ENCODE measurements at places on chromosomes 12 and 14.
A peak's percentile ranks its signal among the peaks of the same experiment; 100 is the strongest.

GRCh38 chr12:107440606-107441005 is 245.0 kb upstream of the PWP1 start:
- no peak for DNase-seq

DNA sequence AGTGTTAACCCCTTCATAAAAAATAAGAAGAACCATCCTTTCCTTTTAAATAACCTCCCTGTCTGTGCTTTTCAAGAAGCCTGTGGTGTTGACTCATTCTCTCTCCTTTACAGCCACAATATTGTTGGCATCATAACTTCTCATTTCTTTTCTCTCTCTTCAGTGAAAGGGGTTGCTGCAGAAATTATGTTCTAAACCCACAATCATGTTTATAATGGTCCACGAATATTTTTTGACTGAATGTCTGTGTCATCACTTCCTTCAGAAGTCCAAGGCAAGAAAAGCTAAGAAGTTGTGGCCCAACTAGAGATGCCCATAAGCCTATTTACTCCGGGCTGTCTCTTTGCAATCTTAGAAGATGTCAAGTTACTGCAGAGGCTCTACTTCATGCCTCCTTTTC is 488.3 kb downstream of the APAF1 start:
- no peak for DNase-seq

DNA sequence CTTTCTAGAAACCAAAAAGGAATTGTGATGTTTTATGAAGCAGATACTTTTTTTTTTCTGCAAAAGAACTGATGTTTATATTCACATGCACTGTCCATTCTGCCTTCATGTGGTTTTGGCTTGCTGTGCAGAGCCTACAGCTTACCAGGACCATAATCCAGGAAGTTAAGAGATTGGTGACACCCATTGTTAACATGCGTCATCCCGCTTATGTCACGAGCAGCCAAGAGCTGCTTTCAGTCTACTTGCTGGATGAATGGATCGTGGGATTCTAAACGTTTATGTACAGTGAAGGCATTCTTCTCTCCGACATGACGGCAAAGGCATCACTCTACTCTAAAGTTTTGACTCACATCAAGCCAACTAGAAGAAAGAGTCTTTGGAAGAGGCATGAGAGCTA is 76.6 kb downstream of the PAX9 start:
- DNase-seq: no peak

- DNase-seq: no peak
These were observed 914 bp upstream of the PACS2 start for GRCh38 chr14:105313381-105314286.

DNA sequence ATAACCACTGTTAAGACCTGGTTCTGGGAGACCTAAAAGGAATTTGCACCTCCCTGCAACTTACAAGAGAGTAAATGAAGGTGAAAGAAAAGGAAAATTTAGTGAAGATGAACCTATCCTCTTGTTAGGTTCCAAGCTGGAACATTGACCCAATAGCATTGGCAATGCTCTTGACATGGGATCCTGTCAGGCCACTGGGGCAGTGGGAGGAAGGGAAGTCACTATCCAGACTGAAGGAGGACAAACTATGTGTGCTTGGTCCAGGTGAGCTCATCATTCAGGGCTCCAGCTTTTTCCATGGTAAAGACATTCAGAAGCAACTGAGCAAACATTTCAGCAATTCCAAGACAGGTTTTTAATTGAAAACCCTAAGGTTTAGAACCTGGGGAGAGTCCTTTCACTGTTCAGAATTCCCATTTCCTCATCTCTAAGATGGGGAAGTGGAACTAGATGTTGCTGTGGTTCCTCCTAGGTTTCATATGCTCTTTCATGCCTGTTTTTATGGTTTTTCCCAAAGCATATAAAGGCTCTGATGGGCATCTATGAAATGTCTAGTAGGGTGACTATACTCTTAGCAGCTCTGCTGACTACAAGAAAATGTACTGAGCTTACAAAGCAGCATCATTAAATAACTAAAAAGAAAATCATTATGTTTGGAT is 33.1 kb downstream of the MAPK1IP1L start:
- DNase-seq: no peak

GRCh38 chr14:90630171-90630806 is 185.9 kb downstream of the TTC7B start:
- no peak for DNase-seq

- no peak for DNase-seq
These were observed 39.7 kb downstream of the FMNL3 start for GRCh38 chr12:49667325-49668090.

DNA sequence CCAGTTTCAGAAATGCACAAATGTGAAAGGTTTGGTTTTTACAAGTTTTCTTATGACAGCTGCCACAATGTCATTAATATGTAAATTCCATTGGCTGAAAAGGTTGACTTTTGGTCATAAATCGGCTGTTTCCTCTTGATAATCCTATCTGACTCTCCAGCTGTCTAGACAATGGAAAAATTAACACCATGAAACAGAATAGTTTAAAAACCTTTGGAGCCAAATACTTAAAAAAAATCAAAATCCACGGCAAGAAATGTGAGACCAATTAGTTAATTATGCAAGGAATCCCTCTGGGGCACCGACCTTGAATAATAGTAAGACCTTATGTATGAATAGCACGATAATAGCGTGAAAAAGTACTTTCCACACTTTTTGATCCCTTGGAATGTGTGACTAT is 138.0 kb downstream of the ZNF664 start:
- DNase-seq: no peak

- no peak for DNase-seq
These were observed 7.4 kb upstream of the TESPA1 start for GRCh38 chr12:54991991-54992375.

GRCh38 chr12:10220398-10221077 is 7.9 kb downstream of the GABARAPL1 start:
- DNase-seq: no peak

DNA sequence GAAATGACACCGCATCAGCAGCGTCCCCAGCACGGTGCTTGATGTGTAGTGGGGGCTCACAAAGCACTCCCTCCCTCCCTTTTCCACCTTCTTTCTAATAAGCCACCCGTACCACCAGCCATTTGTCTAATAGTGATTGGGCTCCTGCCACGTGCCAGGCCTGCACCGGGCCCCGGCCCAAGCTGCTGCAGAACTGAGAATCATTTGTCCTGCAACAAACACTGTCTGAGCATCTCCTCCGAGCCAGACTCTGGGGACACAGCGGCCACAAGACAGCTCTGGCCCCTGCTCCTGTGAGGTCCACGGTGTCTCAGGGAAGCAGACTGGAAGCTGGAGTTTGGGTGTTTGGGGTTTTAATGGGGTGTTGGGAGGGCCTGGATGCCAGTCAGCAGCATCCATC is 43.9 kb downstream of the MVK start:
- DNase-seq: no peak

DNA sequence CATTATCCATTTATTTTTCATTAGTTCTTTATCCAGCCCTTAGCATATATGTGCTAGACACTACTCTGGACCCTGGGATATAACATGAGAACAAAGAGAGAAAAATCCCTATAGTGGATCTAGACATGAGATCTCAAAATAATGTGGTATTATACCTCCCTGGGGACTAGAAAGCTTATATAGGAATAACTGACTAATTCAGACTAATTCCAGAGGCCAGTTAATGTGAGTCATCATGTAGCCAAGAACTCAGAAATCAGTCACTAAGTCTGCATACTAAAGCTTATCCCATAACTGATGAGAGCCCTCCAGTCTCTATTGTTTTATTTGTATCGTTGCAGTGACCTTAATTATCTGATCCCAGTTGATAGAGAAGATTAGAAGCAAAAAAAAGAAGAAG is 267.1 kb upstream of the RGS6 start:
- peak; percentile 90 for DNase-seq

GRCh38 chr14:32710731-32711680 is 227.7 kb upstream of the NPAS3 start:
- DNase-seq: no peak

GRCh38 chr12:28443337-28443736 is 253.1 kb downstream of the CCDC91 start:
- no peak for DNase-seq

- no peak for DNase-seq
These were observed 249.9 kb downstream of the DPF3 start for GRCh38 chr14:72644038-72644437.

DNA sequence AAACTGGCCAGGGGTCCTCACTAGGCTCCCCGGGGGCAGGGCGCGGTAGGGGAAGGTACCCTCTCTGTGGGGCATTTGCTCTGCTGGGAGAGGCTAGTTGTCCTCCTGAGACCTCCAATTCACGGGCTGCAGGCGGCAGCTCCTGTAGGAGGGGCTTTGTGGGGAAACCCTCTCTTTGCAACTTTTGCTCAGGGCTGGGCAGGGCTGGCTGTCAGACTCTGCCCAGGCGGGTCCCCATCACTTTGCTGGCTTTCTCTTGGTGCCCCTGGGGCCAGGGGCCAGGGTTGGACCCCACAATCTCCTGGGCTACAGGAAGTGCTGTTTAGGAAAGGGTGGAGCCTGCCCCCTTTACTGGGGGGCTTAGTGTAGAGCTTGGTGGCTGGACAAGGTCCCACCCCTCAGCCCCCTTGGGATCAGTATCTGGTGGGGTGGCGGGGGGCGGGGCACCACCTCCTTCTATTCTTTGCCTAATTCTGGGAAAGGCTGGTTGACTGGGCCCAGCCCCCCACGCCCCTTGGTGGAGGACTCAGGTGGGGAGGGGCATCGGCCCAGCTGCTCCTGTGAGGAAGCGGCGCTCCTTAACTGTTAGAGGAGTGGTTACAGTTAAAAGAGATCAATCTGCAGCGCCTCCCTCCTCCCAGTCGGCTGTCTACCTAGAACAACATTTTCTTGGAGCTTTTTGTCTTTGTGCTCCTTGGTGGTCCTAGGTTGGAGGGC is 918.7 kb downstream of the AACS start:
- DNase-seq: no peak

- no peak for DNase-seq
These were observed 114.5 kb downstream of the CMAS start for GRCh38 chr12:22160396-22161003.

- no peak for DNase-seq
These were observed 124.5 kb downstream of the PTPRO start for GRCh38 chr12:15446807-15447206.

GRCh38 chr12:39935275-39935674 is 170.6 kb downstream of the SLC2A13 start:
- DNase-seq: peak; percentile 11

DNA sequence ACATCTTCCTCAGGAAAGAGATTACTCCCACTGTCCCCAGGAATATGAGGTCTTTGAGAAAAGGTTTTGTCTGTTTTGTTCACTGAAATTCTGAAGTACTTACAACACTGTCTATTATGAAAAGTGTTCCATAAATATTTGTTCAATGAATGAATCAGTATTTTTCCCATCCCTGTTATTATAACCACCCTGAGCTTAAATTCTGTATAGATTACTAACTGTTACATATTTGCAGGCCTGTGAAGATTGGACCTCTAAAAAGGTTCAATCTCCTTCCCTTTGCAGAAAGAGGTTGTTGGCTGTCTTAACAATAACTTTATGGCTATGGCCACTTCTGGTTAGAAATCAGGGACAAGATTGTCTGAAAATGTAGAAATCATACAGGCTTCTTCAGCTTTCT is 174.5 kb upstream of the NPAS3 start:
- DNase-seq: peak; percentile 6

GRCh38 chr14:23604675-23605170 is 26.1 kb upstream of the JPH4 start:
- no peak for DNase-seq

DNA sequence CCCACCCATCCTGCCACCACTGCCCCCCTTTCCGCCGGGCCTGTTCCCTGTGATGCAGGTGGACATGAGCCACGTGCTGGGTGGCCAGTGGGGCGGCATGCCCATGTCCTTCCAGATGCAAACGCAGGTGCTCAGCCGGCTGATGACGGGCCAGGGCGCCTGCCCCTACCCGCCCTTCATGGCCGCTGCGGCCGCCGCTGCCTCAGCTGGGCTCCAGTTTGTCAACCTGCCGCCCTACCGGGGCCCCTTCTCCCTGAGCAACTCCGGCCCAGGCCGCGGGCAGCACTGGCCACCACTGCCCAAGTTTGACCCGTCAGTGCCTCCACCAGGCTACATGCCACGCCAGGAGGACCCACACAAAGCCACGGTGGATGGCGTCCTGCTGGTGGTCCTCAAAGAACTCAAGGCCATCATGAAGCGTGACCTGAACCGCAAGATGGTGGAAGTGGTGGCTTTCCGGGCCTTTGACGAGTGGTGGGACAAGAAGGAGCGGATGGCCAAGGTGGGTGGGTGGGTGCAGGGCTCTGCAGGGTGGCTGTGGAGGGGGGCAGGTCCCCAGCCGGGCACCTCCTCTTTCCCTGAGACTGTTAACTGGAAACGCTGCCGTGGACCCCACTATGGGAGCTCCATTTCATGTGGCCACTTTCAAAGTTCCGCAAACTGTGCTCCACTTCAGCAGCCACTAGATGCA is 10.8 kb downstream of the SETD1B start:
- no peak for DNase-seq
